ENCODE measurements at places on chromosomes 16 and 17. TPM values are rescaled to one million over a fixed set of nuclear protein-coding genes. Genes with fewer than 3 reads are reported as not detected.

The KRTAP4-5 gene
- total RNA-seq = not detected

The UMOD gene
- total RNA-seq = not detected

The DPEP3 gene
- total RNA-seq = not detected

The APOBR gene
- 0.05 TPM for total RNA-seq

The GAS2L2 gene
- total RNA-seq = not detected

The NR1D1 gene
- total RNA-seq = not detected

The DRC7 gene
- not detected for total RNA-seq

The AGRP gene
- not detected for total RNA-seq

The CEMP1 gene
- total RNA-seq = not detected

The SNX20 gene
- total RNA-seq = not detected

The SETD1A gene
- total RNA-seq = 1.0 TPM

The SEZ6L2 gene
- 9.2 TPM for total RNA-seq

DNA sequence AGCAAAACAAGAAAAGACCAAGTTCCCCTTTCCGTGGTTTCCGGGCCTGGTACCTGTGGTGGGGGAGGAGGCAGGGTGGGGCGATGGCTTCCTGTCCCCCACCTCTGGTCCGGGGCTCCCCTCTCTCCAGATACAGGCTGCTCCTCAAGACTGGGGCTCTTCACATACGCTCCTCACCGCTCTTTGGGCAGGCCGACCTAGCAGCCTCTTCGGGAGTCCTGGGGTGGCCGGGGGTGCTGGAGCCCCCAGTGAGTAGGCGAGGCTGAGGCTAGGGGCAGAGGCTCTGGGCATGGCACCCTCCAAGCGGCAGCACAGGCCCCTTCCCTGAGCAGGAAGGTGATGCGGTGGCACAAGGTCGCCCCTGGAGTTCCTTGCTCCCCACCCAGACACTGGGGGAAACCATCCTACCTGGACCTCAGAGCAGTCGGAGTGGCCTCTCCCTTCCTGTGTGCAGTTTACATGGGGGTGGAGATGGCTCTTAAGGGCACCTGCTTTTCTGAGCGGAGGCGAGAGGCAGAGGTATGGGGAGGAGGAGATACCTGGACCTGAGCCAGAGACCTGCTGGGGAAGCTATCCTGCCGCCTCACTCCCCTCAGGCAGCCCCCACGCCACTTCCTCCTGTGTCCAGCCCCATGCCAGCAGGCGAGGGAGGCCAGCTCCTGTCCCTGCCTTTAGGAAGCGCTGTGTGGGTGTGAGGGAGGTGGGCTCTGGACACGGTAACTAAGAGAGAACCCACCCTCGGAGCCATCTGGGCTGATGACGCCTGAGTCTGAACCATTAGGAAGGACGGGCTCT lies 891 bp downstream of the CORO1A start:
- DNase-seq = no peak

DNA sequence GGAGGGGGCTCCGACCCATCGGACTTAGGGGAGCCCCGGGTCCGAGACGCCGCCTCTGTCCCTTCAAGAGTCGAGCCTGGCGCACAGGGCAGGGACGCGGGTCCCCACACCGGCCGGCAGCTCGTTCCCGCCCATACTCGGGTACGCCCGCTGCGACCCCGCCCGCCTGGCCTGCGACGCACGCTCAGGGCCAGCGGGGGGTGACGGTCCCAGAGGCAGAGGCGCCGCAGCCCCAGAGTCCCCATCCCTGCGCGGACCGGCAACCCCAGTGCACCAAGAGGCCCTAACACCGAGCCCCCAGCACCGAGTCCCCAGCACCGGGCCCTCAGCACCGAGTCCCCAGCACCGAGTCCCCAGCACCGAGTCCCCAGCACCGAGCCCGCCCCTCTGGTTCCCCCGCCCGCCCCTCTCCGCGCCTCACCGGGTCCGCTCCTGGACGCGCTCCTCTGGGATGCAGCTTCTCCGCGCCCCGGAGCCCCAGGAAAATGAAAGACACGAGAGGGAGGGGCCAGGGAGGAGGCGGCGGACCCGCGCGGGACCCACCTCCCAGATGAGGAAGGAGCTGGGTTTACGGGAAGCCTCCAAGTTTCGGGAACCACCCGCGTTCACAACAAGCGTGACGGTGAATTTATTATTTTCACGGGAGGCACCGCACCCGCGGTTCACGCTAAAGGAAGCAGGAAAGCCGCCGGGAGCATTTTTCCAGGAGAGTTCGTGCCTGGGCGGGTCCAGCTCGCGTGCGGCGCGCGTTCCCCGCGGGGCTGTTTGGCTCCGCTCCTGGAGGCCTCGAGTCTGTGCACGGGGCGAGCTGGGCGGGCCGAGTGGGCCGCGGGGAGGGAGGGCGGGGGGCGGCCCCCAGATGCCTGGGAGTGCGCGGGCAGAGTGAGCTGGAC lies at the start of gene SECTM1:
TSS of gene SECTM1 (minus strand) at position 488 of the 893 bp plus-strand sequence. CDS start 6,526 bp downstream, outside the sequence.
- no peak for DNase-seq

GRCh38 chr17:47816111-47816735 lies 5.4 kb downstream of the OSBPL7 start:
- DNase-seq = no peak

DNA sequence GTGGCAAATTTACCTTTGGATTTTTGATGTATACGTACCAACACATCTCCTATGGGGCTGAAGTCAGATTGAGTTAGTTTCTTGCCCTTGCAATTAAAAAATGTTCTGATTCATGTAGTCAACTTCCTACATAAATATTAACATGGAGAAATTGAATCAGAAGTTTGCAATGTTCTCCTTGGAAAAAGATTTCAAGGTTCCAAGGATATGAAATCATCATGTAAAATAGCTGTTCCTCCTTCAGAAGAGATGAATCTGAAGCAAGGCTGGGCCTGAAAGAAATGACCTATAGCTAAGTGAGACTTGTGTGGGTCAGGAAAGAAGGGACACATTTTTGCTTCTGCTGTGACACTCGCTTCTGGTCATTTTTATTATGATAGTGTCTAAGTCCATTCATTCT lies 131.7 kb downstream of the RGS9 start:
- DNase-seq = no peak

DNA sequence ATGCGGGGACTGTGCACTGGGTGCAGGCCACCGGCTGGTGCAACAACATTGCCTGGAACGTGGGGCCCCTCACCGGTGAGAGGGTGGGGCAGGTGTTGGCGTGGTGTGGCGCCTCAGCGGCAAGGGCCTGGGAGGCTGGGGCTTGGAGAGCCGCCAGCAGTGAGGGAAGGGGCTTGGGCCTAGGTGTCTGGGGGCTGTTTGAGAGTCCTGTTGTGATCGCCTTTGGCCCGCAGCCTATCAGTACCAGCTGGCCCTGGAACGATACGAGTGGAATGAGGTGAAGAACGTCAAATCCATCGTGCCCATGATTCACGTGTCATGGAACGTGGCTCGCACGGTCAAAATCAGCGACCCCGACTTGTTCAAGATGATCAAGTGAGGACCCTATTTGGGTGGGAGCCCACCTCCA lies 2.6 kb upstream of the TMEM88 start:
- no peak for DNase-seq

- DNase-seq = no peak
Observed at GRCh38 chr17:58092797-58093385, 9.7 kb downstream of the DYNLL2 start.

DNA sequence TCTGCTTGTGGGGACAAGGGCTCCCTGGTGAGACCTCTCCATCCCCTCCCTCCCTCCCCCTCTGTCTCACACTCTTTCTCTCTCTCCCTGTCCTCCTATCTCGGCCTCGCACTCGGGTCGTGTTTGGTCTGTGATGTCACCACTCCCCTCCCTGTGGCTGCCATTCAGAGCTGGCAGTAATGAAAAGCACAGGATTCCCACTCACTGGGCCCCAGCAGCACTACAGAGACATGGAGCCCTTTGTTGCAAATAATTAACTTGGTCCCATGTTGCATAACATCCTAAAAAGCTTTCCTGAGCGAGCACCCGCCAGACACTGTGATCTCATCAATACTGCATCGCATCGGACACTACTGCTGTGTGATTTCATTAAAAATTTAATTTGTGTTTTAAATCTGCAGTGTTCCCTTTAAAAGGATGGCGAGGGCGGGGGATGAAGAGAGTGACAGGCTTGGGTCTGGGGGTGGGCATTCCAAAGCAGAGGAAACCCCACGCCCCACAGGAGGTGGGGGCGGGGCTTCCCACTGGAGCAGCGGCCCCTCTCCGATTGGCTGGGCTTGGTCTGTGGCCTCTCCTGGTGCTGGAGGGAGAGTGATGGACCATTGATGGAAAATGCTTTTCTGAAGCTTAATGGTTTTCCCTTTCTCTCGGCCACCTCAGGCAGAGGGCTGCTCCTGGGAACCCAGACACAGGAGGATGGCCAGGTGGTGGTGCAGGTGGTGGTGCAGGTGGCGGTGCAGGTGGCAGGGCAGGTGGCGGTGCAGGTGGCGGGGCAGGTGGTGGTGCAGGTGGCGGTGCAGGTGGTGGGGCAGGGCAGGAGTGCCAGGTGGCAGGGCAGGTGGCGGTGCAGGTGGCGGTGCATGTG lies 15.3 kb upstream of the NPTX1 start:
- DNase-seq = peak; percentile 57

- DNase-seq = no peak
Observed at GRCh38 chr16:1090620-1091587, 5.1 kb downstream of the C1QTNF8 start.
